ENCODE measurements at places on chromosomes 1 and 21.

DNA sequence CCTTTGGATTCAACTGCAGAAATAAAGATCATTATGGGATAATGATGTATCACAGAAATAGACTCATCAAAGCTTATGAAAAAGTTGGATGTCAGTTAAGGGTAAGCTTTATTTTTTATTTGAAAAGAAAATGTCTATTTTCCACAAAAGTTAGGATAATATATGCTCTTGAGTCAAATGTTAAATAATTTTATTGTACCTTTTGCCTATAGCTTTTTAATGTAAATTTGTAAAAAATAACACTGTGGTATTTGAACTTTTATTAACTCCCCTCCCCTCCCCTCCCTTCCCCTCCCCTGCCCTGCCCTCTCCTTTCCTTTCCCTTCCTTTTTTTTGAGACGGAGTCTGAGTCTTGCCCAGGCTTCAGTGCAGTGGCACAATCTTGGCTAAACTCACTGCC is 24.9 kb downstream of the MORC3 start:
- DNase-seq: no peak

DNA sequence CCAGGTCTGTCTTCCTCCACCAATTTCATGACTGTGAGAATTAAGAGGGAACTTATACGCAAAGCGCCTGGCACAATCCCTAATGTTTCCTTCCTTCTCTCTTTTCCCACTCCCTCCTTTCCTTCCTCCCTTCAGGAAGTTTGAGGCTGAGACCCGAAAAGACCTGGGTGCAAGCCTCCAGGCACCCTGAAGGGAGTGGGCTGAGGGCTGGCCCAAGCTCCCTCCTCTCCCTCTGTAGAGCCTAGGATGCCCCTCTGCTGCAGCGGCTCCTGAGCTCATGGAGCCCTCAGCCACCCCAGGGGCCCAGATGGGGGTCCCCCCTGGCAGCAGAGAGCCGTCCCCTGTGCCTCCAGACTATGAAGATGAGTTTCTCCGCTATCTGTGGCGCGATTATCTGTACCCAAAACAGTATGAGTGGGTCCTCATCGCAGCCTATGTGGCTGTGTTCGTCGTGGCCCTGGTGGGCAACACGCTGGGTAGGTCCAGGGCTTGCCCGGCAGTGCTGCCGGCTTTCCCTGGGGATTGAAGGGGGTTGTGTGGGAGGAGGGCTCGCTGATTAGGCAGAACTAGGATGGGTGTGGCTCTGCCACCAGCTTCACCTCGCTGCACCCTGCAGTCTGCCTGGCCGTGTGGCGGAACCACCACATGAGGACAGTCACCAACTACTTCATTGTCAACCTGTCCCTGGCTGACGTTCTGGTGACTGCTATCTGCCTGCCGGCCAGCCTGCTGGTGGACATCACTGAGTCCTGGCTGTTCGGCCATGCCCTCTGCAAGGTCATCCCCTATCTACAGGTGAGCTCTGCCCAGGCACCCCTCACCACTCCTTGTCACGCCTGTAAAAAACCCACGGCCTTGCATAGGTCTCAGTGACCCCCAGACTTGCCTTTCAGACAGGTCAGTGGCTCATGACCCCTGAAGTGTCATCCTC is 1.7 kb downstream of the HCRTR1 start:
- no peak for DNase-seq

- no peak for DNase-seq
Observed at GRCh38 chr1:217524787-217525520, 105.9 kb downstream of the GPATCH2 start.

DNA sequence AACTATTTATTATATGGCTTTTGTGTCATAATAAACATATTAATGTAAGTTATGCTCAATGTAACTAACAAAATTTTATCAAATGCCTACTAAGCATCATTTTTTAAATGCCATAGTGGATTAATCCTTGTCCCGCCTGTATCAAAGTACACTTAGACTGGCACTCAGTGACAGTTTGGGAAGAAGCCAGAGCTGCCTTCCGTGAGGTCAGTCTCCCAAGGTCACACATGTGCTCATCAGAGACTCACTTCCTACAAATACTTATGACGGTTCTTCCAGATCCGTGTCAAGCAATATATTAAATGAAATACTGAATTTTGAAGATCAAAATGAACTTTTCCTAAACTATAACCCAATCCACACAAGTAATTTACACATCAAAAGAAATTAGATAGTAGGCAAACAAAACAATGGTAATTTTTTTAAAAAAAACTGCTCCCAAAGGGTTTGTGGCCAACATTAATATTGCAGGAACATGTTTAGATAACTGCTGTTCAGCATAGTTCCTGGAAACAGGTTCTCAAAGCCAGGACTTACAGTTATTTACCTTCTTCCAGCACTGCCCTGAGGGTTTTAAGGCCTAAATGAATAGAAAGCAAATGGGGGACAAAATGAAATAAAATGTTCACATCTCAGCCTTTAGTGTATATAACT is 27.2 kb downstream of the WLS start:
- peak; percentile 4 for DNase-seq

GRCh38 chr1:34865981-34866761 is 6.6 kb upstream of the SMIM12 start:
- DNase-seq: no peak

GRCh38 chr1:70034403-70034802 is 171.0 kb downstream of the LRRC40 start:
- DNase-seq: peak; percentile 38

DNA sequence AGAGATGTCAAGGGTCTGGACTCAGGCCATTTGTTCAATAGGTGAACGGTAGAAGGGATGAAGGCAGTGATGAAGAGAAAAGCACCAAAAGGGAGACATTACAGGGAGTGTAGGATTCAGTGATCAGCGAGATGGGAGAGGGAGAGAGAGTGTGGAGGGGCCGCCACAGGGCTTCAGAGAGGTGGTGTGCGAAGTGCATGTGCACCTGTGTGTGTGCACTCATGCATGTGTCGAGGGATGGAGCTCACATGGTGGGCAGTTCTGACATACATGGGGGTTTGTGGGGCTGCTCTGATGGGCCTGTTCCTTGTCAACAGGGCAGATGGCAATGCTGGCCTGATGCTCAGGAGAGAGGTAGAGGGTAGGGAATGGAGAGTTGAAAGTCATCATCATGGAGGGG is 11.4 kb upstream of the KCNA2 start:
- DNase-seq: no peak

- no peak for DNase-seq
Observed at GRCh38 chr1:10189659-10190058, 20.7 kb upstream of the KIF1B start.

DNA sequence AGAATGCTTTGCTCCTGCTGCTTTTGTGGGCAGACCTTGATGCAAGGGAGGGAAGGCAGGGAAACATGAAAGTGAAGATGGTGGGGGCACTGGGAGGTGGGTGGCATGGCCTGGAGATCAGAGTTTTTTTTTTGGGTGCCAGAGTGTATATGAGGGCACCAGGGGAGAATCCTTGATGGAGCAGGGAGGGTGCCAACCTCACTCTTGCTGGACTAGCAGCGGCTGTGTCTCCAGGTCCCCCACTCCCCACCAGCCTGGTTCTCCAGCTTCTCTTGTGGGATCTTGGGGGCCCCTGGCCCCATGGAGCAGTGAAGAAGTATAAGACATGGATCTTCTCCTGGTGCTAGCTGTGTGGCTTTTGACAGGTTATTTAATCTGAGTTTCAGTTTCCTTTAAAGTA is 13.5 kb upstream of the PRELP start:
- DNase-seq: no peak

GRCh38 chr1:3444298-3444697 is 10.2 kb upstream of the ARHGEF16 start:
- DNase-seq: no peak

DNA sequence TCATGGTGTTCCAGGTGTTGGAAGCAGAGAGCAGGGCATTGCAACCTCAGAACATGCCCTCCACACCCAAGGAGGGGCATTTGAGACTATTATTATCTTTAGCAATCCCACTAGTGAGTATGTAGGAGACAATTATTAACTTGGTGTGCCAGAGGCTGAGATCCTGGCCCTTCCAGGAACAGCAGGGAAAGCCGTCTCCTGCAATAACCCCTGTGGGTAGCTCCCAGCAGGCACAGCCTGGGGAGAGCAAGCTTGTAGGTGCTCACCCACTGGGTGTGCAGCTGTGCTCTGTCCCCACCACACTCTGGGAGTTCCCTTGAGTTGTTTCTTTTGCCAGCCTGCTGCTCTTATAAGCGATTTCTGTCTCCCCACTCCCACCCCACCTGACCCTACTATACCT is 10.3 kb downstream of the CFAP107 start:
- no peak for DNase-seq

- peak; percentile 66 for DNase-seq
Observed at GRCh38 chr1:210647406-210648333, 319.0 kb downstream of the HHAT start.

DNA sequence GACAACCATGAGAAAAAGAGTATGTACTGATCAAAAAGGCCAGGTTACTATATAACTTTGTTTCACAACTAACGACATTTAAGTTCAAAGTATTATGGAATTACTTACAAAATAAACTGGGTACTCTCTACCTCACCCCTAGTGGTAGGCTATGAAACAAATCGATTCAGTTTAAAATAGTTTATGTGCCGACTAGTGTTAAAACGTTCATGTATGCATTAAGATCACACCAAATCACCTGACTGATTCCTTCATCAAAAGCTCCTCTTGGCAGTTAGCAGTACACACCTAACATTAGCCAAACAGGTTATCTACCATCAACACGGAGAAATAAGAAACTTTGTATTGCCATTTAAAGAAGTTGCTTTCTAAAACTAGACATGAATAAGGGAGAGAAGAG is 137.1 kb downstream of the AKT3 start:
- peak; percentile 52 for DNase-seq

- no peak for DNase-seq
Observed at GRCh38 chr1:226831953-226832352, 38.5 kb upstream of the PSEN2 start.

- no peak for DNase-seq
Observed at GRCh38 chr1:35894183-35894582, 11.2 kb downstream of the AGO1 start.

- DNase-seq: no peak
Observed at GRCh38 chr1:52601519-52601918, 652 bp upstream of the GPX7 start.

GRCh38 chr1:110339407-110340206 is 430 bp downstream of the RBM15 start:
- peak; percentile 41 for DNase-seq

DNA sequence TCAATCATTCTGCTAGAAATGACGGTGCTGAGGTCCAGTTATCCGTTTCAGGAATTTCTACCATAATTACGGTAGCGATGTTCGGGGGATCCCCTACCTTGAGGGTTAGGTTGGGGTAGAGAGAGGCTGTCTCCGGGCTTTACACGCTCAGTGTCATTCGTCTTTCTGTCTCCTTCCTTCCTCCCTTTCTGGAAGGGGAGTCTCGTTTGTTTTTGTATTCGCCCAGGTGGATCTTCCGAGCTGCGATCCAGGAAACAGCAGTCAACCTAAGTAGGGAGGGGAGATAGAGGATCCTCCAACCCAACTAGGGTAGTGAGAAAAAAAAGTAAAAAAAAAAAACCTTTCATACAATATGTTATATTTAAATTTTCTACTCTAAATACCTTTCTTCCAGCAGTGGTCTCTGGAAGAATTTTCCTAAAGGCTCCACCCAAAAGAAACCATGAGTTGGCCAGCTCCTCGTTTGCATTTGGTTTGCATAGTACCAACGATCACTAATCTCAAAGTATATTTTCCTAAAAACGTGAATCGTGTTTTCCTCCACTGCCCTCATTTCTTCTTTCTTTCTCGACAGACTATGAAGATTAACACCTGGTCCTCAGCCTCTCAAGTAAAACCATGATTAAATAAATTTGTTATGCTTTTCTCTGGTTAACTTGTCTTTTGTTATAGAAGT is 611 bp upstream of the PIK3C2B start:
- no peak for DNase-seq

DNA sequence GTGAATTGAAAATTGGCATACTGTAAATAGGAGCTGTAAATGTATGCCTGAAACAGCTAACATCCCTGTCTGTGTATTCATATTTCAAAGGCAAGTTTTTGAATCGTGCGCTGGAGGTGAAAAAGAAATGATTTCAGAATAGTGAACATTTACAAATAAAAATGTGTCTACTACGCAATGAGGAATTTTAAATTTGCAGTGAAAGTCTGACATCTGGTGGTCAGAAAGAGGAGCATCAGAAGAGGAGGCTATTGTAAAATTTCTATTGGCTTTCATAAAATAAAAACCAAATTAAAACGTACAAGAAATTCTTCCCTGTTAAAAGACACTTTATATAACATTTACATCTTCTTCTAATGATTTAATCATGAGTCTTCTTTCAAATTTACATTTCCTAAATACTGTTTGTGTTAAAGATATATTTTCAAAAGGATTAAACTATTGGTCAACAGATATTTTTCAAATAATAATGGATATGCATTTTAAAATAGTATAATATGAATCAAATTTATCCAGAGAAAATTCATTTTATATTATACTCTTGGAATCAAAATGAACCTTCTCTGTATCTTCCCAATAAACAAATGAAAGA is 113.7 kb upstream of the RRP15 start:
- peak; percentile 20 for DNase-seq

DNA sequence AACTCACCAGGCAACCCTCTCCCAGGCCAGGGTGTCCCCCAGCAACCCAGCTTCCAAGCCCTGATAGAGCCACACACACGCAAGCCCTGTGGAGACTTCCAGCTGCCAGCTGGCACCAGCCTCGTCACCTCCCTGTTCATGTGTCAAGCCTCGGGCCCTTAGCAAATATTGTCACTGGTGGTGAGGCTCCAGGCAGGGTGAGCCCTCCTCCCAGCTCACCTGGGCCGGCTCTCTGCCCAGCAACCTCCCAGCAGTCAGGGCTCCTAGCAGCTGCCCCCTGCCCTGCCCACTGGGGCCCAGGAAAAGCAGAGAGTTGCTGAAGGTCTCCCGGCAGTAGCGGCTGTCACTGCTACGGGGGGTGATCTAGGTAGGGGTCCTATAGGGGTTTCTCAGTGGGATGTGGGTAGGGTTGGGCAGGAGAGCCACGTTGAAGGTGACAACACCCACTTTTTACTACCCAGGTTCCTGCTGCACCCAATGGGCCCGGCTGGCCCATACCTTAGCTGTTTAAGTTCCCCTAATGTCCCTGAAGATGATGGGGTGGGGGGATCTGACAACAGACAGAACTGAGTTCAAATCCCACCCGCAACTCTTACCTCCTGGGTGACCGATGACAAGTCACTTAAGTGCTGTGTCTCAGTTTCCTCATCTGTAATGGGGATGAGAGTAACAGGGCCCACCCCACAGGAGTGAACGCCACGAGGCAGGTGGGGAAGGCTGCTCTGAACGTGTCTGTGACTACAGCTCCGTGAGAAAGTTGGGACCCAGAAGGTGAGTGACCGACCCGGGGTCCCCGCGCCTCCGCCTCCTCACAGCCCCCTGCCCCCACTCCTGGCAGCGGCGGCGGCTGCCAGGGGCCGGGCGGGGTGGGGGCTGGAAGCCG is 678 bp downstream of the TTC39A start:
- DNase-seq: no peak
